ENCODE measurements at places on chromosomes 6 and 20.
A peak's percentile ranks its signal among the peaks of the same experiment; 100 is the strongest.

GRCh38 chr6:156545931-156546330 lies 231.2 kb upstream of the ARID1B start:
- no peak for DNase-seq

DNA sequence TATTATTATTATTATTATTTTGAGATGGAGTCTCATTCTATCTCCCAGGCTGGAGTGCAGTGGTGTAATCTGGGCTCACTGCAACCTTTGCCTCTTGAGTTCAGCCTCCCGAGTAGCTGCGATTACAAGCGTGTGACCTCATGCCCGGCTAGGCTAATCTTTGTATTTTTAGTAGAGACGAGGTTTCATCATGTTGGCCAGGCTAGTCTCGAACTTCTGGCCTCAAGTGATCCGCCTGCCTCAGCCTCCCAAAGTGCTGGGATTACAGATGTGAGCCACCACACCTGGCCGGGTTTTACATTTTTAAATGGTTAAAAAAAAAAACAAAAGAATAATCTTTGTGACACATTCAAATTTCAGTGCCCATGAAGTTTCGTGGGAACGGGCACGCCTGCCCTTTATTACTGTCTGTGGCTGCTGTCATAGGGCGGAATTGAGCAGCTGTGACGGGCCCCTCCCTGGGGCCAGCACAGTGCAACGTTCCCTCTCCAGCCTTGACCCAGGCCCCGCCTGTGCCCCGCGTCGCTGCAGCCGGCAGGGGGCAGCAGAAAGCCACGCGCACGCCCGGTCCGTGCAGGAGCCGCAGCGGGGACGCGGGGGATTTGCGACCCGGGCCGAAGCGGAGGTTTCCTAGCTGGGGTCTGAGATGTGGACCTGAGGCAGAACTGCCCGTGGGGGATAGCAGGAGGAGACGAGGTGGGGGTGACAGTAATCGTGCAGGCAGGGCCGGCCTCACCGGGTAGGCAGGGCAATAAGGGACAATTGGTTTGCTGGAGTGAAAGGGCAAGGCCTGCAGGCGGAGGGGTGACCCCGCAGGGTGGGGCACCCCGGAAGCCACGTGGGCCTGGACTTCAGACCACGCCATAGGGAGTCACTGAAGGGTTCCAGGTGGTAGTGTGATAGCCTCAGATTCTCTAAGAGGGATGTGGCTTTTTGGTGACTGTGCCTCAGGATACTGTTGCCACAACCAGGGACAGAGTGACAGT lies 54.3 kb downstream of the SYTL3 start:
- DNase-seq: peak; percentile 82

- DNase-seq: no peak
These were observed 350.2 kb upstream of the IMPG1 start for GRCh38 chr6:76422511-76423213.

- DNase-seq: no peak
These were observed 64.8 kb downstream of the UBR2 start for GRCh38 chr6:42628604-42629003.

GRCh38 chr6:147711476-147711875 lies 203.0 kb downstream of the SAMD5 start:
- no peak for DNase-seq

GRCh38 chr6:151959086-151959485 lies 151.6 kb downstream of the ESR1 start:
- DNase-seq: no peak

- DNase-seq: no peak
These were observed 153.3 kb downstream of the SCML4 start for GRCh38 chr6:107670792-107671199.

DNA sequence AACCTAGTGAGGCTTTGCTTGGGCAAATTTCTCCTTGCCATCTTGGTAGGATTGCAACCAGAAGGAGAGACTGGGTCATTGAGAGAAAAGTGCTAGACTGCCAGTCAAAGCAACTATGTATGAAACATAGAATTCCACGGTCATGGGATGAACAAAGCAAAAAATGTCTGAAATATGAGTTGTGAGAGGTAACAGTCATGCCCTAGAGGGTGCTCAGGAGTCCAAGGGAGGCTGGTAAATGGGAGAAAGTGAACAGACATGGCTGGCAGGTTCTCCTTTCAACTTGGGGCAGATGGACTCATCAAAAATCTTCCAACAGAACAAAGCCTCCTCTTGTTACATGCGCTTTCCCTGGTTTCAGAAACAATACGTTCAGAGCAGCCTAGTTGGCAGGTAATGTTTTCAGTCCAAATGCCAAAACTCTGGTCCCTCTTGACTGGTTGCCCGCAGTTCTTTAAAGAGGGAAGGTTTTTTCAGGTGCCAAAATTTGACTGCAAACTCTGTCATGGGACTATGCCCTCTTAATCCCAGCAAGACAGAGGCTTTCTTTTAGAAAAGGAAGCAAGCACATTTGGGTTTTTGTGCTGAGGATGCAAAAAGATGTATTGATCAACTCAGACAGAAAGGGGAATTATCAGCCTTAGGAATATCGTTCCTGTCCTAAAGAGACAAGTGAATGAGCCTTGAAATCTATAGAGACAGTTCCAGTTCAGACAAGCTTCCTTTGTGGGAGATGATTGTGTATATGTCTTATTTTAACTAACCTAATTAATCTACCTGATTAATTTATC lies 68.5 kb upstream of the SASH1 start:
- DNase-seq: no peak

- peak; percentile 30 for DNase-seq
These were observed 72.0 kb upstream of the THEMIS start for GRCh38 chr6:127972815-127973214.

DNA sequence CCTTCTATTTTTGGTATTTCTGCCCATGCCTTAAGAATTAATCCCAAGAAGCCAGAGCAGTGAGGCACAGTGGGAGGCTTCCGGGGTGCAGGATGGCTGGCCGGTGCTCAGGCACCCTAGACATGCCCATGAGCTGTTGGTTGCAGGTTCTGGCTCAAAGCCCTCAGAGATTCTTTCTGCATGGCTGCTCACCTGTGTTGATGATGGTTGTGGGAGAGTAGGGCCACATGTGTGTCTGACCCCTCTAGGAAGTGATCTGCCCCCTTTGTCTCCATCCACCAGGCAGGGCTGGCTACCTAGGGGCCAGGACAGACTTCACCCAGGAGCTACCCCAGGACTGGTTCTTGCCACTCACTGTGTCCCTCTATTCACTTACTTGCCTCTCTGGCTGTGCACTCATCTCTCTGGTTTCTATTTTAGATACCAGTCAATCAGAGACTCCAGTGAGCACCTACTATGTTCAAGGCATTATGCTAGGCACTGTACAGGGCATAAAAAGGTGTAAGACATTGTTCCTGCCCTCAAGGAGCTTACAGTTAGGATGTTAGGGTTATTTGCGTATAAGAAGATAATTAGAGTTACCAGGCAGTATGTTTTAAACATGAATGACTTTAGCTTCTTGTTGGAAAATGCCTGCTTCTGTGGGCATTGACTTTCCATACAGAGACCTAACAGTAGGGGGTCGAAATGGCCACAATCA lies 16.8 kb downstream of the CD83 start:
- DNase-seq: no peak

- DNase-seq: no peak
These were observed 789 bp downstream of the PHACTR1 start for GRCh38 chr6:12717356-12717755.

- DNase-seq: no peak
These were observed 2.5 kb downstream of the PMEPA1 start for GRCh38 chr20:57707320-57707719.

DNA sequence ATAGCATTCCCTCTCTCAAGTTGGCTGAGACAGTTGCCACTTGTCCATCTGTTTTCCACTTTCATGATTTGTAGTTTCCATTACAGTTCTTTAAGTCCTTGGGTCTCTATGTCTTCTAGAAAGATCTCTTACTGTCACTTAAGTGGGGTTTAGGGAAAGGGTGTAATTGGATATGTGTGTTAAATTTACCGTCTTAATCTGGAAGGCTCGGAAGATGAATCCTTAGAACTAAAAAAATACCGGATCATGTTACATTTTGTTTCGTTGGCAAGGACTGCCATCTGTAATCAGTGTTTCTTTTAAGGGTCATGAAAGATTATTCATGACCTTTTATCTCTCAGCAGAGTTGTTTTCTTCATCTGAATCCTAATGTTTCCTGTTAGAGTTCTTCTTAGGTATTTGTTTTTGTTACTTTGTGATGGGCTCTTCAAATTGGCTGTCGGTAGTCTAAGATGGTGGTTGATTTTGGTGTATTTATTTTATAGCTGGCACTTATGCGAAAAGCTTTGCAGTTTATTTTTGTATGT lies 21.8 kb upstream of the BTBD3 start:
- DNase-seq: no peak

DNA sequence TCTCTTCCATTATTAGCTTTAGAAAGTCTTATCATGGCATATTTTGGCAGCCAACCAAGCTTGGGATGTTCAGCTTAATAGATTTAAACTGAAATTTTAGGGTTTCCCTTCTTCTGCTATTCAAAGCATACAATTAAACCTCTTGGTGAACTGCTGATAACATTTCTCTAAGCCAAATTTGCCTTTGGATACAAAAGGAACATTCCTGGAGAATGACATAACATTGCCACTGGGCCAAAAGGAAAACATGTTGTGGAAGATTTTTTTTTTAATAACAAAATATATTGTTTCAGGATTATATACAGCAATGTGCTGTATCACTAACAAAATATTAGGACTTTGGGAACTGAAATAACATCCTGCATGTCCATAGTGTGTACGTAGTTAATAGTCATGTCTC lies 215.1 kb upstream of the TBX18 start:
- no peak for DNase-seq

GRCh38 chr20:18647777-18648176 lies 59.9 kb downstream of the DTD1 start:
- DNase-seq: no peak

Measured in CD8-positive, alpha-beta T cell (primary cell).